ENCODE measurements at places on chromosomes 5 and 9. TPM values are rescaled to one million over a fixed set of nuclear protein-coding genes. Genes with fewer than 3 reads are reported as not detected.

DNA sequence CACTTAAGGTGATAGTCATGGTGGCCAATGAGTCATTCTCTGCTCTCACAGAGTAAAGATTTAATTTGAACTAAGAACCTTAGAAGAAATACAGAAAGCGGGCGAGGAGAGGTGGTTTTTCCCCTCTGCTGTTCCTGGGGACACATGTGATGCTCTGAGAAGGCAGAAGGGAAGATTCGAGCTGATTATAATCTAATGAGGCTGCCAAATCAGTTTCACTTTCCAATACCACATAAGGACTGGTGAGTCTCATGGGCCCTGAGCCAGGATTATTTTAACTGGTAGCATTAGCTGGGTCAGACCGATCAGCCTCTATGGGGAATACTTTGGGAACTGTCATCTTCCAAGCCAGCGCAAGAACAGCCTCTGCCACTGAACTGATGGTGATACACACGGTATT, 116.5 kb downstream of the SLC1A3 start:
- no peak for DNase-seq

GRCh38 chr9:135572233-135572632, 10.7 kb downstream of the PAEP start:
- no peak for DNase-seq

GRCh38 chr5:162837155-162837554, 600.2 kb upstream of the CCNG1 start:
- no peak for DNase-seq

INSL6 gene
- total RNA-seq, result not detected

DNA sequence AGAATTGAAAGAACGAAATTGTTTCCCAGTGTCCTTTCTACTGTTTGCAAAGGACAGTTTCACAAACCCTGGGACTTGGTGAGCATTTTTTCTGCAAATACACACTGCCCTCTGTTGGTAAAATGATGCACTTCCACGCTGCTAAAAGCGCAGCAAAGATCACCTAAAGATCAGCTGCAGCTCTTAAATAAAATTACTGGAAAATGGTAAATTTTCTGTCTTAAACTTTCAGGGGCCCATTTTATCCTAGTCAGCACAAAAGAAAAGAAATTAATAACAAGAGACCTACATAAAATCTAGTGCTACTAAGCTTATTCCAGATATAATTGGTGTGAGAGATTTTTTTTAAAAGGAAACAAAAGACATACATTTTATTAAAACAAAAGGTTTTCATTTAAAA, 566.0 kb downstream of the CAAP1 start:
- DNase-seq, result peak; percentile 21

DNA sequence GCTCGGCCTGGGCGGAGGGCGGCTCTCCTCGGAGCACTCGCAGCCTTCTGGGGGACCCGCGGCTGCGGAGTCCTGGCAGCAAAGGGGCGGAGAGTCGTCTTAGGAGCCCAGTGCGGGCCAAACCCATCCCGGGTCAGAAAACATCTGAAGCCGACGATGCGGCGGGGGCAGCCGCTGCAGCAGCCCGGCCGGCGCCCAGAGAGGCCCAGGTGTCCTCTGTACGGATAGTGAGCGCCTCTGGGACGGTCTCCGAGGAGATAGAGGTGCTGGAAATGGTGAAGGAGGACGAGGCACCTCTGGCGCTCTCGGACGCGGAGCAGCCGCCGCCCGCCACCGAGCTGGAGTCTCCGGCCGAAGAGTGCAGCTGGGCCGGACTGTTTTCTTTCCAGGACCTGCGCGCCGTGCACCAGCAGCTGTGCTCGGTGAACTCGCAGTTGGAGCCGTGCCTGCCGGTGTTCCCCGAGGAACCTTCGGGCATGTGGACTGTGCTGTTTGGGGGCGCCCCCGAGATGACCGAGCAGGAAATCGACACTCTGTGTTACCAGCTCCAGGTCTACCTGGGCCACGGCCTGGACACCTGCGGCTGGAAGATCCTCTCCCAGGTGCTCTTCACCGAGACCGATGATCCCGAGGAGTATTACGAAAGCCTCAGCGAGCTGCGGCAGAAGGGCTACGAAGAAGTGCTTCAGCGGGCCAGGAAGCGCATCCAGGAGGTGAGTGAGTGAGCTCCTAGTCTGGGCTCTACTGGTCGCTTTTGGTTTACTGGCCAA, 1.2 kb downstream of the JMY start:
- peak; percentile 55 for DNase-seq

PRDM9 gene
- total RNA-seq, result not detected

NPM1 gene
- total RNA-seq, result 397 TPM

GRCh38 chr5:84438456-84438855, 53.8 kb upstream of the EDIL3 start:
- DNase-seq, result no peak

TGFBI gene
- total RNA-seq, result 41.7 TPM

HMMR gene
- 1.7 TPM for total RNA-seq

DNA sequence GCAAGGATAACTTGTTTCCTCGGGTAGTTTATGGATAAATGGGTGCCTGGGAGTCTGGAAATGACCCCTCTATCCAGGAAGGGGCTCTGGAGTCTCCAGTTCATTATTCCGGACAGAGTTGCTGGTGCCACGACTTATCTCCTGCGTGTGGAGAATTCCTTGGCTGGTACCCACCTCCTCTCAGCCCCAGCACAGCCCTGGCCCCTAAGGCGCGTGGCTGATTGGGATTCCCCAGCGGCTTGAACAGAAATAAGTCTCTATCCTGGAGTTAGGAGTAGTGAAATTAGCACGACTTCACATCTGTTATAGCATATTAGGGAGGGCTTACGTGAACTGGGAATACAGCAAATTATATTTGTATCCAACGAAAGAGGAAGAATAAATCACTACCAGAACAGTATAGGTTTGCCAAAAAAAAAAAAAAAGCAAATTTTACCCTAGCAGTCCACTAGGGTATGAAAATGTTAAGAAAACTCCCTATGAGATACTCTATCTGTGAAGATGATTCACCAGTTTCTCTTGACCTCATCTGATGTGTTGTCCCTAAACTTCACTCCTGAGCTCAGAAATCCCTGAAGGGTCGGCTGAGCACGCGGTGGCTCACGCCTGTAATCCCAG, 172.5 kb upstream of the OTULINL start:
- DNase-seq, result no peak

DNA sequence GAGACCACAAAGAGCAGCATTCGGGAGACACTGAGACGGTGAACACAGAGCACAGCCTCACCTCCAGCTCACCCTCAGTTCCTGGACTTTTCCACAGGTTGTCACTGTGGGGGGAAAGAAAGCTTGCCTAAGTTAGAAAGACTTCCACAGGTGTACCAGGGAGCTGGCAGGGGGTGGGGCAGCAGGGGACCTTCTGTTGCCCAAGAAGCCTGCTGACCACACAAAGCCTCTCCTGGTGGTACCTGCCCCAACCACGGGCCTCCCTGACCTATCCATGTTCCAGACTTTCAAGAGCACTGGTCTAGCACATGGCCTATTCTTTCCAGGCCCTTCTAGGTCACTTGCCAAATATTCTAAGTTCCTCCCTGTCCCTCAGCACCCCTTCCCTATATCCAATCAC, 550.8 kb downstream of the BNC2 start:
- no peak for DNase-seq

GRCh38 chr9:93159601-93160471, 24.1 kb upstream of the WNK2 start:
- peak; percentile 81 for DNase-seq

SH3PXD2B gene
- 15.8 TPM for total RNA-seq

DNA sequence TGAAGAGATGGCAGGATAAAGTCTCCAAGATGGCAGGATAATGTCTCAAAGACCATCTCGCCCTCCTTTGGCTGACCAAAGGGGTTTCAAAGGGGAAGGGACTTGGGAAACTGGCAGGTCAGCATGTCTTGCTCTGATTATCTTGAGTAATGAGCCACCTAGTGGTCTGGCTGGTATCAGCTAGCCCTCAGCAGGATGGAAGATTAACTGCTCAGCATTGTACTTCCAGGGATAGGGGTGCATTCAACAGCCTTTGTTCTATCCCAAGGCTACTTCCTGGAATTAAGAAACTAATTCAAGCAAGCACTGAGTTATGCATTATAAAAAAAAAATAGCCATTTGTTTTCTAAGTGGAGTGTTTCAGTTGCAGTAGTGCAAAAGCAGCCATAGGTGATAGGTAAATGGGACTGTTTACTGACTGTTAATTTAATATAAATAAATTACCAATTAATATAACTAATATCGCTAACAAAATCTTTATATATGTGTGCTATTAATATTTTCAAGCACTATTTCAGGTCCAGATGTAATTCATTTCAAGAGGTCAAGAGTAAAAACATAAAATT, 555.5 kb downstream of the CDH9 start:
- DNase-seq, result no peak

SPINK9 gene
- not detected for total RNA-seq

OR13F1 gene
- total RNA-seq, result not detected

DNA sequence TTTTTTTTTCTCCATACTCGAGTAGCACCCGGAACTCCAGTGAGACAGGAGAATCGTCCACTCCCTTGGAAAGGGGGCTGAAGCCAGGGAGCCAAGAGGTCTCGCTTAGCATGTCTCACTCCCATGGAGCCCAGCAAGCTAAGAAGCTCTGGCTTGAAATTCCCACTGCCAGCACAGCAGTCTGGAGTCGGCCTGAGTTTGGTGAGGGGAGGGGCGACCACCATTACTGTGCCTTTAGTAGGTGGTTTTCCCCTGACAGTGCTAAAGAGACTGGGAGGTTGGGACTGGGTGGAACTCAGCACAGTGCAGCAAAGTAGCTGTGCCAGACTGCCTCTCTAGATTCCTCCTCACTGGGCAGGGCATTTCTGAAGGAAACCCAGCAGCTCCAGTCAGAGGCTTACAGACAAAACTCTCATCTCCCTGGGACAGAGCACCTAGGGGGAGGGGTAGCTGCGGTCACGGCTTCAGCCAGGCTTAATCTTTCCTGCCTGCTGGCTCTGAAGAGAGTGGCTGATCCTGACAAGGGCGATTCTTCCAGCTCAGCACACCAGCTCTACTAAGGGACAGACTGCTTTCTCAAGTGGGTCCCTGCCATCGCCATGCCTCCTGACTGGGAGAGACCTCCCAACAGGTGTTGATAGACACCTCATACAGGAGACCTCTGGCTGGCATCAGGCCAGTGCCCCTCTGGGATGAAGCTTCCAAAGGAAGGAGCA, 414.5 kb upstream of the ZNF608 start:
- DNase-seq, result no peak

DNA sequence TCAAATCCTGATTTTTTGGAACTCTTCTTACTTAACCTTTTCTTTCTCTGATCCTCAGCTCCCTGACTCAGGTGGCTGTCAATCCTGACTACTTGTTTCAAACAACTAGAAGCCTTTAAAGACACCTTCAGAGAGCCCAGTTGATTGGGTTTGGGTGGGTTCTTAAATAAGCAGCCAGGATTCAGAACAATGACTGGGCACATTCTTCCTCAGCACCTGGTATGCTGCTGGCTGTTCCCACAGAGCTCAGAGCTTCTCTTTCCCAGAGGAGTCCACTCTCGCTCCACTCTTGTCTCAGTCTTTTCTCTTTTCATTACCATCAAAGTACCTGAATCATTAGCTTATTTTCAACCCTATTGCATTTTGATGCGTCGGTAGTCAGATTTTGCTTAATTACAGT, 22.5 kb downstream of the PCSK5 start:
- no peak for DNase-seq

- no peak for DNase-seq
Observed at GRCh38 chr9:77756449-77756848, 108.3 kb upstream of the GNA14 start.

DNA sequence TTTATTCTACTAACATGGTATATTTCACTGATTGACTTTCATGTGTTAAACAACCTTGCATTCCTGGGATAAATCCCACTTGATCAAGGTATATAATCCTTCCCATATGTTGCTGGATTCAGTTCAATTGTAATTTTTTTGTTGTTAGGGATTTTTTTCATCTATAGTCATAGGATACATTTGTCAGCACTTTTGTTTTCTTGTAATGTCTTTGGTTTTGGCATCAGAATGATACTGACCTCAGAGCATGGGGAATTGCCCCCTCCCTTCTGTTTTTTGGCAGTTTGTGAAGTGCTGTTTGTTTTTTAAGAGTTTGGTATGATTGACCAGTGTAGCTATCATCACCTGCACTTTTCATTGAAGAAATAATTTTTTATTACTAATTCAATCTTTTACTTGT, 176.8 kb upstream of the RASEF start:
- no peak for DNase-seq

GRCh38 chr9:126448865-126449577, 122.4 kb downstream of the MVB12B start:
- no peak for DNase-seq

DNA sequence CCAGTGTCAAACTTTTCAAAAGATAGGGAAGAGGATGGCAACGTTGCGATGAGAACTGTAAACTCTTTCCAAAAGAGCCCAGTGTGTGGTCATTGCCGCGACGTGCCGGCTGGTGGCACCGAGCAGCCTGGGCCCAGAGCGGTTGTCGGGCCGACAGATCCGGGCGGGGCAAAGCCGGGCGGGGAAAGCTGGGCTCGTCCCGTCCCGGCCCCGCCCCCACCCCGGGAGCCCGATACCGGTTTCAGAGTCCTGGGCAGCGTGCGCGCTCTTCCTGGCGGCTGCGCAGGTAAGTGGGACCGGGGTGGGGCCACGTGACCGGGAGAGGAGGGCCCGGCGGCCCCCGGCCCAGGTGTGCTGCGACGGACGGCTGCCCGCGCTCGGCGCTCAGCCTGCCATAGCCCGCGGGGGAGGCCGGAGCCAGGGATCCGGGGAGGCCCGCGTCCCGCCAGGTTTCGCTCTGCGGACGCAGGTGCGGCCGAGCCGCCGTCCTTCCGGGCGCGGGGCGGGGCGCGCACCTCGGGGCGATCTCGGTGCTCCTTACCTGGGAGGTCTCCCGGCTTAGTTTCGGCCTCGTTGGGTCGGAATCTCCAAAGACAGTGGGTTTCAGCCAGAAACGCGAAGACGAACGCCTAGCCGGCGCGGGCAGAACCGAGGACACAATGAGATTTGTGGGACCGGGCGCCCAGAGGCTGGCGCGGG, at the start of gene MARVELD2:
Gene MARVELD2 (plus strand): TSS at position 232 of the 699 bp plus-strand sequence. CDS start 4,270 bp downstream, outside the sequence.
- DNase-seq, result peak; percentile 96

DNA sequence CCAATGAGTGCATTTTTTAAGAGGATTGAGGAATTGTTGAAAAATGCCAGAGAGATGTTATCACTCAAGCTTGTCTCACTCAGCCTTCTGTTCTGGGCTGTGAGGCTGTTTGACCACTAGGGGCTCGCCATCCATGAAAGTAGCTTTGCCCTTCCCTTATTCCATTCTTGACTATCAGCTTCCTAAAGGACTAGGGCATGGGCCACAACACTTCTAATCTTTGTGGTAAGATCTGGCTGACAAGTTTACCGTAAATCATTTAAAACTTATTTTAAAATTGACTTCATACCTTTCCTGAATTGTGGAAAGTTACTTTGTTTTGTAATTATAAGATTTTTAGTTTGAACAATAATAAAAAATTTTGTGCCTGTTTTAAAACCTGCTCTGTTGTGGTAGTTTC, 49.5 kb downstream of the TJP2 start:
- no peak for DNase-seq

GRCh38 chr5:81167078-81167477, 66.0 kb upstream of the CKMT2 start:
- DNase-seq, result no peak

GRCh38 chr9:109880276-109881169, 100.5 kb downstream of the PALM2AKAP2 start:
- DNase-seq, result no peak

IRX1 gene
- 0.87 TPM for total RNA-seq

TBC1D2 gene
- 18.4 TPM for total RNA-seq

TXN gene
- total RNA-seq, result 164 TPM
